Mesendoderm (in vitro differentiated cells): ENCODE measurements at places on chromosomes 1 and 21.
A peak's percentile ranks its signal among the peaks of the same experiment; 100 is the strongest.

GRCh38 chr21:41725421-41726031 lies 41.3 kb downstream of the RIPK4 start:
- peak; percentile 45 for DNase-seq

DNA sequence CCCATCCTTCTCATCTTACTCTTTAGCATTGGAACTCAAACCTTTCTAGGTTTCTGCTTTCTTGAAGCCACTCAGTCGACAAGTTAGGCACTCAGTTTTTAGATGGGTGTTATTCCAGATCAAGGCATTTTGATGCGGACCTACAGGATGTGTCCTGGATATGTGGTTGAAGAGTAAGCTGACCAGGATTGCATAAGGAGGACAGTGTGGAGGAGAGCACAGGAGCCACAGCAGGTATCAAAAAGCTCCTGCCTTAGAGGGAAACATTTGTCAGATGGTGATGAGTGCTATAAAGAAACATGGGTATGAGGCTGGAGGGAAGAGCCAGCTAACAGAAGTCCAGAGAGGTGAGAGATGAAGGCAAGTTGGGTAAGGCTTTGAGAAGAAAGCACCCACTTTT lies 33.9 kb upstream of the OPRD1 start:
- DNase-seq = no peak

- DNase-seq = no peak
These were observed 474.3 kb upstream of the CAMK1G start for GRCh38 chr1:209109001-209109785.

DNA sequence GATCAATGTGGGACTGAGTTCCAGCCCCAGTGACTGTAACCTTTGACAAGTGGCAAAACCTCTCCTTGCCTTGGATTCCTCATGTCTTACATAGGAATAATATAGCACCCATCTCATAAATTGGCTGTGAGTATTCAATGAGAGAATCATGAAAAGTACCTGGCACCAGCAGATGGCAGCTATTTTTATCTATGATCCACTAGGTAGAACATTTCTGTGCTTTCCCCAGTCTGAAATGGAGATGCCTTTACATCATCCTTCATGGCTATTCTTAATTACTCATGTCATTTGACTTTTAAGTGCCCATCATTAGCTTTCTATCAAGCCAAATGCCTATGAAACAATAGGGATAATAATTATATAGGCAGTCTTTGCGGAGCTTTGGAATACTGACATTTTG lies 130.1 kb downstream of the TGFB2 start:
- no peak for DNase-seq

DNA sequence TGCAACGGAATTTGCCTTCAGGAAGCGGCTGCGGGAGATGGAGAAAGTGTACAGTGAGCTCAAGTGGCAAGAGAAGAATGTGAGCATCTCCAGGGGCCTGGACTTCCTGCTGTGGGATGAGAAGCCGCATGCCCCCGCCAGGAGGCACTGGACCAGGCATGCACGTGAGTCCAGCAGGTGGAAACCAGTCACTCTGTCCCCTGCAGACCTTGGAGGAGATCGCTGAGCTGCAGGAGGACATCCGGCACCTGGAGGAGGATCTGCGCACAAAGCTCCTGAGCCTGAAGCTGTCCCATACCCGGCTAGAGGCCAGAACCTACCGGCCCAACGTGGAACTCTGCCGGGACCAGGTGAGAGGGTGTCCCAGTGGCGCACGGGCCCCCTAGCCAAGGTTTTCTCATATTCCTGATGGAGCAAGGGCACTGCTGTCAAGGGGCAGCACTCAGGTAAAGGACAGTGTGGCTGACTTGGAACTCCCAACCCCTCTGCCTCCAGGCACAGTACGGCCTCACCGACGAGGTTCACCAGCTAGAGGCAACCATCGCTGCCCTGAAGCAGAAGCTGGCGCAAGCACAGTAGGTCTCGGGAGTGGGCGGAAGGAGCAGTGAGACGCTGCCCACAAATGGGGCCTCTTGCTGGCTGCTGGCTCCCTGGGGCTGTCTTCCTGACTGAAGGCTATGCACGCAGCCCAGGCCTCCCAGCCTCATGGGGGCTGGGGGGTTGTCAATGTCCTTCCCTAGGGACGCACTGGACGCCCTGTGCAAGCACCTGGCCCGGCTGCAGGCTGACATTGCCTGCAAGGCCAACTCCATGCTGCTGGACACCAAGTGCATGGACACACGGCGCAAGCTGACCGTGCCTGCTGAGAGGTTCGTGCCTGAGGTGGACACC lies 1.2 kb upstream of the ADPRS start:
- peak; percentile 21 for DNase-seq

GRCh38 chr1:180250883-180251509 lies 20.9 kb downstream of the LHX4 start:
- DNase-seq = no peak

DNA sequence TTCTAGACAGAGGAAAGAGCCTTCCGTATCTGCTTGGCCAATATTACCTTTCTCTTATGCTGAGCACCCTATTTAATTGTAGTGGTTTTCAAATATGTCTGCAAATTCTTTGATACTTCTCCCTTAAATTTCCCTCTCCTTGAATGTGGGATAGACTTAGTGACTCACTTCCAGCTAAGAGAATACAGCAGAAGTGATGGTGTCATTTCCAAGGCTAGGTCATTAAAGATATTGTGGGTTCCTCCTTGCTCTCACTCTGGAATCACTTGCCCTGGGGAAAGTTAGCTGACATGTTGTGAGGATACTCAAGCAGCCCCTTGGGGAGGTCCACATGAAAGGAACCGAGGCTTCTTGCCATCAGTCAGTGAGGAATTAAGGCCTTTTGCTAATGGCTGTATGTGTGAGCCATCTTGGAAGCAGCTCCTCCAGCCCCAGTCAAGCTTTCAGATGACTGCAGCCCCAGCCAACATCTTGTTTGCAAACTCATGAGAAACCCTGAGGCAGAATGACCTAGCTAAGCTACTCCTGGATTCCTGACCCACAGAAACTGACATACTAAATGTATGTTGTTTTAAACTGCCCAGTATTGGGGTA lies 8.1 kb upstream of the CITED4 start:
- no peak for DNase-seq

GRCh38 chr1:200991097-200991614 lies 32.4 kb downstream of the KIF21B start:
- DNase-seq = no peak

GRCh38 chr1:224703702-224704101 lies 87.6 kb downstream of the CNIH3 start:
- DNase-seq = no peak

DNA sequence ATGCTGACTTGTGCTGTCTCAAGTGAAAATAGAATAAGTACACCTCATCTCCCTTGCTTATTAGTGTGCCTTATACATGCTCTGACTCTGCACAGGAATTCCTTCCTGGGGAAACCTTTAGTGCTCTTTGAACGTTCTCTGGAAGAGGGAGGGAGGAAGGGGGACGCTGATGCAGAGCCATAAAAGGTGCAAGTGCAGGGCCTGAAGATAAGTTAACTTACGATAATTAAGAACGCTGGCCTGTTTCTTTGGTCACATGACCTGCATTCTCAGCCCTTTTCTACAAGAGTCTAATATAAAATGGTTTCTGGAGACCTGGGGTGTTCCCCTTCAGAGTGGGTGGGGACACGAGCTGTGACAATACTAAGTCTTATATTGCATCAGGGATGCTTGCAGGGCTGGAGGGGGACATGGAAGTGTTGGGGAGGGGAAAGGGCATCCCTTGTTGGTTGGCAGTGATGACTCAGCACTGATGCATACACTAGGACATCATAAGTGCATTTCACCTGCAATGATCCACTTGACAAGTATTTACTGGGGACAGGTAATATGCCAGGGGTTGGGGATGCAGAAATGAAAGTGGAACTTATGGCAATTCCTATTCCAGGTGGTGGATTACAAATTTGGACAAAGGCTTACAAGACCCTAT lies 26.3 kb upstream of the KIAA0040 start:
- no peak for DNase-seq

DNA sequence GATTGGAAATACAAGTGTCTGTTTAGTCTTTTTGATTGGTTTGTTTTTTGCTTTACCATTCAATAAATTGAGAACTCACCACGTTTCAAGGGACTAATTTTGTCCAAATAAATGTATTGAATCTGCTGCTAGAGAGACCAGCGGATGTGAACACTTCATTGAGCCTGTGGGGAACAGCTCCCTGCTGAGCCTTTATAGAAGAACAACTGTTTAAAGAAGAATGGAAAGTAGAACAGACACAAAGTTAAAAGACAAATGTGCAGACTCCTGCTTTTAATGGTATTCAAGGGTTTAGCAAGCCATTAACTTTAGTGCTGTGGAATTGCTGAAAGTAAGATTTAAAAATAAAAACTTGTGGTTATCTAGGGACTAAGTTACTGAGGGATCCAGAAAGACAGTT lies 817.7 kb upstream of the B3GALT2 start:
- DNase-seq = no peak

DNA sequence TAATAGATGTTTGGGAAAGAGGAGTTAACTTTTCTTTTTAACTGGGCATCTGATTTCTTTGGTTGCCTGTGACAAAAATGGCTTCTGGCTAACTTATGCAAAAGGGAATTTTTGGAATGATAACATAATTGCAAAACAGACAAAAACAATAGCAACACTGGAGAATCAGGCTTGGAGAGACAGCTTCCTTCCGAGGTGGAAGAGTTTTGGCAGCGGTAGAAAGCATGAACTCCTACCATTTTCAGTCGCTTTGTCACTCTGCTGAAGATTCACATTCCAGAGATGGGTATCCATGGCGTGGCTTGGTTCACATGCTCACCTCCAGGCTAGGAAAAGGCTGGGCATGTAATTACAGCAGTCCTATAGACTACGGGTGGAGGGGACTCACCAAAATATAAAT lies 17.2 kb upstream of the FGGY start:
- no peak for DNase-seq

DNA sequence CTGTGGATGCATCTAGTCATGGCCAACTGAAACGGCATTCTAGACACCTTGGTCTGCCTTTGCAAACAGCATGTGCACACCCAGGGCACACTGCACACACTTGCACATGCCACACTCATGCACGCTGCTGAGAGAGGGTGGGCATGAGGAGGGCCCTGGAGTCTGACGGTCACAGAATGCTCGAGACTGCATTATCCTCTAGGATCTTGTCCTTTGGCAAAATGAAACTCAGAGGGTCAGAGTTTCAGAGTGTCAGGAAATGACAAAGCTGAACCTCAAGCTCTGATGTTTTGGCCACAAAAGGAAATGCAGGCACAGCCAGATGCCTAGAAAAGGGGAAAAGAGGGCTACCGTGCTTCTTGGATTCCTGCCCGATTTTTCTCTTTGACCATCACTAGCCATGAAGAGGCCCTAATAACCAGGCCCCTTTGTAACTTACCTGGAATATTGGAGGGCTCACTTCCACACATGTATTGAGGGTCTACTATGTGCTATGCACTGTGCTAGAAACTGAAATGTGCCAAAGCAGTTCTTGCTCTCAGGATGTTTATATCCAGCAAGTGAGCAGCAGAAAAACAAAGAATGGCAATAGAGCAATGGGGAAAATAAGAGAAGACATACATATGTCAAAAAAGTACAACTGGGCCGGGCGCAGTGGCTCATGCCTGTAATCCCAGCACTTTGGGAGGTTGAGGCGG lies 65.4 kb downstream of the TOMM20 start:
- no peak for DNase-seq

DNA sequence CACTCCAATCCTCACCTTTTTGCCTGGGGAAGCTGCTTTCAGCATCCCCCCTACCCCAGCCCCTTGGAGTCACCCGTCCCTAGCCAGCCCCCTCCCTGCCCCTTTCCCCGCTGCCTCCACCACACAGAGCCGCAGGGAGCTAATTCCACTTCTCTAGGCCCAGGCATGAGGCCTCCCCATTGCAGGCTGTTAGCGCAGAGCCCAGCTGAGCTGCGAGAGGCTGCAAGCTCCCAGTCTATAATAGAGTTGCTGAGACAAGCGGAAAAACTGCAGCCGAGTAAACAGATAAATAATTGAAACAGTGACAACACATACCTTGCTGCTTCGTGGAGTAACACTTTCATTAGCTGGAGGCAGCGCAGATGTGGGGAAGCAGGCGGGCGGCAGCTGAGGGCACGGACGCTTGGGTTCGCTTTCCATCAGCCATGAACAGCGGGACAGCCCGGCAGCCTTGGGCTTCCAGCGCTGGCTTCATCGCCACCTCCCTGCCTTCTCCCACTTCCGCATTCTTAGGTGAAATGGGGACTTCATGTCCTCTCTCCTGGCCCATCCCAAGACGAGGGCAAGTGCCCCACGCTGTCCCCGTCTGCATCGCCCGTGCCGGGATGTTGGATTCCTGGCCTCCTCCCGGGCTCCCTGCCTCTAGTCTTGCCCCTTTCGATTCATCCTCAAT lies 183.3 kb downstream of the IGSF21 start:
- peak; percentile 35 for DNase-seq

DNA sequence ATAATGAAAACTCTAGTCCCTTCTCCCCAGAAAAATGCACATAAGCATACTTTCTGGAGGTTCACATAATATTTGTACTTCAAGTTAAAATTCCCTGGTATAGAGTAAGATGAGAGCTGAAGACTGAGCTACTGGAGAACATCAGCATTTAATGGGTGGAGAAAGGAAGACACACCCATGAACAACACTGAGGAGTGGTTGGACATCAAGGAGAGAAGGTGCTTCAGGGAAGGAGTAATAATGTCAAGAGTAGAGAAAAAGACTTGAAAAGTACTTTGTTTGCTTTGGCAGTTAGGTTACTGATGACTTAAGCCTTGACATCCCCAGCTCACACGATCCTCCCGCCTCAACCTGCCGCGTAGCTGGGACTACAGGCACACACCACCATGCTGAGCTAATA lies 21.9 kb downstream of the PEA15 start:
- DNase-seq = no peak

DNA sequence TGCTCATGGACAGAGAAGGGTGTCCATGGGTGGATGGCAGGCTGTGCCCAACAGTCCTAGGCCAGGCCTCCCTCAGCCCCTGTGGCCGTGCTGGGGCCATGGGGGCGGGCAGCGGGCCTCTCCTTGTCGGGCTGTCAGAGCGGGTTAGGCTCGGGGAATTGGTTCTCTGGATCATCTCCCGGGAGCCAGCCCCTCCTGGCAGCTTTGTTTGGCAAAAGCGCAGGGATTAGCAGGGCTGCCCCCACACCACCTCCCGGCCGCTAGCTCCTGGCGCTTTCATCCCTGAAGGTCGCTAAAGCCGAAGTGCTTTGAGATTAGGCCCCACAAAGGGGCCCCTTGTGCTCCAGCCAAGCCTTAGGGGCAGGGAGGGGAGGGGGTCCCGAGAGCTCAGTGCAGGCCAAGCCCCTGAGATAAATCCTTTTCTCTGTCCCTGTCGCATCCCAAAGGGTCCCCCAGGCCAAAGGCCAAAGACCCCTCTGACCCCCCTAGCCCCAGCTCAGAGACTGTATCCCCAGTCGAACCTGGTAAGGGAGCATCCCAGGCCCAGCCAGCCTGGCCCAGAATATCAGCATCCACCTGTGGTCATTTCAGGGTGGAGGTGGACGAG lies 9.8 kb upstream of the DMBX1 start:
- no peak for DNase-seq
